Activated CD8-positive, alpha-beta T cell treated with anti-CD3 and anti-CD28 coated beads for 36 hours (primary cell): ENCODE measurements at places on chromosomes 13 and 19. TPM values are rescaled to one million over a fixed set of nuclear protein-coding genes. Genes with fewer than 3 reads are reported as not detected.

Gene NRTN
- total RNA-seq, result not detected

Gene NKPD1
- total RNA-seq, result 0.07 TPM

Gene ZNF837
- 1.6 TPM for total RNA-seq

DNA sequence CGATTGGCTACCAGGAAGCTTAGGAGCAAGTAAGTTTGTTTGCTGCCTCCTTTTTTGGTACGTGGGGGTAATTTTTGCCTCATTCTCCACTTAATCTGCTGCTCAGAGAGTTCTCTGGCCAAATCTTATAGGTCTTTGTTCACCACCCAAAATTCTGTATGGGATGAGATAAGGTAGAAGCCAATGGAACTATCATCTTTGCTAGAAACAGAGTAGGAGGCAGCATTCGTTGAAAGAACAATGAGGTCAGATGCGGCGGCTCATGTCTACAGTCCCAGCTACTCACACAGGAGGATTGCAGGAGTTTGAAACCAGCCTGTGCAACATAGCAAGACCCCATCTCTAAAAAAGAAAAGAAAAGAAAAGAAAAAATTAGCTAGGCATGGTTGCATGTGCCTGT lies 5.0 kb upstream of the DNAAF3 start:
- DNase-seq, result no peak

DNA sequence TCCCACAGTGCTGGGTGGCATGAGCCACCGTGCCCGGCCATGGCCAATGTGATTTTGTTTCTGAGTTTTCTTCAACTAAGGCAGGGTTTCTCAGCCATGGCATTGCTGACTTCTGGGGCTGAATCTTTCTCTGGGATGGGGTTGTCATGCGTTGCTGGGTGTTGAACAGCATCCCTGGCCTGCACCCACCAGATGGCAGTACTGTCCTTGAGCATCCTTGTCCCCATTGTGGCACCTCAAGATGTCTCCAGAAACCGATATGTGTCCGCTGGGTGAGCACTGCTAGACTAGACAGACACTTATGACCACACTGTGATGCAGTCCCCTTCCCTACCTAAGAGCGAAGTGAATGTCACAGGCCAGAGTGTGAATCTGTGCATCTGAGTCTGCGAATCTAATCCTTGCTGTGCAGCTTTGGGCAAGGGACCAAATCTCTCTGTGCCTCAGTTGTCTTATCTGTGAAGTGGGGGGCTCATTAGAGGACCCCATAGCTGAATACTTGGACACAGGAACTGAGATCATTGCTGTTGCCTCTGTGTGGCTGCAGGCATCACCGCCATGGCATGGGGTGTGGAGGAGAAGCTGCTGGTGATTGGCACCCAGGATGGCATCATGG lies 50.3 kb upstream of the SIN3B start:
- peak; percentile 74 for DNase-seq

DNA sequence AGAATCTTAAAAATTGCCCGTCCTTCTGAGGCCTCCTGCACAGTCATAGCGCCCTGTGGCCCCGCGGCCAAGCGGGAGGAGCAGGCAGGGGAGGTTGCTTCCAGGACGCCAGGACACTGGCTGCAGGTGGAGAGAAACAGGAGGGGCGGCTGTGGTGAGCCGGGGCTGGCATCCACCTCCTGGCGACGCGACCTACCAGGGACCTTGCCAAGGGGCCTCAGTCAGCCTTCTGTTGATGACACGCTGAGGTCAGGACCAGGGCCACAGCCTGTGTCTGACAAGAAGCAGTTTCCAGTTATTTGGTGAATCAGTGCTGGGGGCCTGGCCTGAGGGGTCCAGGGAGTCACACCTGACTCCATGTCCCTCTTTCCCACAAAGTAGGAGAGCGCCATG lies 13.3 kb upstream of the MKNK2 start:
- DNase-seq, result no peak

DNA sequence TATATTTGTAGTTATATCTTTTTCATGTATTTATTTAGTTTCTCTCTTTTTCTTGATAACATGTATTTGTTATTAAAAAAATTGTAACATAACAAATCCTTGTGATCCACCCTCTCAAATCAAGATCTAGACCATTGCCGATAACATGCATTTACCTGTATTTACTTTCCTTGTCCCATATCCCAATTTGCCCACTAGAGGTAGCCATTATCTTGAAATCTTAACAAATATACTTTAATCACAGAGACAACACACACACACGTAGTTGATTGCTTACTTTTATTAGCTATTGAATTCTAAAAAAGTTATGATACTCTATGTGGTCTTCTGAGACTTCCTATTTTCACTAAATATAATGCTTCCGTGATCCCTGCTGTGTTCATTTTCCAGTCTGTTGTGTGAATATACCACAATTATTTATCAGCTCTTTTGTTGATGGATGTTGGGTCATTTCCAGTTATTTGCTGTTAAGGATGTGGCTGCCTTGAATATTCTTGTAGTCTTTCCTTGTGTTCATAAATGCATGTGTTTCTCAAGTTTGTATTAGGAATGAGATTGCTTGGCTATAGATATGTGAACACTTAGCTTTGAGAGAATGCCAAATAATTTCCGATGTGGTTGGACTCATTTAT lies 31.3 kb upstream of the ZMYM2 start:
- no peak for DNase-seq

- DNase-seq, result no peak
Measured at GRCh38 chr19:29537181-29537580, 11.4 kb downstream of the VSTM2B start.
